ENCODE measurements at places on chromosomes 5 and 9.

- DNase-seq = no peak
Measured at GRCh38 chr5:17064241-17064640, 128.2 kb upstream of the MYO10 start.

GRCh38 chr5:119285070-119285916 lies 70.5 kb upstream of the TNFAIP8 start:
- no peak for DNase-seq

DNA sequence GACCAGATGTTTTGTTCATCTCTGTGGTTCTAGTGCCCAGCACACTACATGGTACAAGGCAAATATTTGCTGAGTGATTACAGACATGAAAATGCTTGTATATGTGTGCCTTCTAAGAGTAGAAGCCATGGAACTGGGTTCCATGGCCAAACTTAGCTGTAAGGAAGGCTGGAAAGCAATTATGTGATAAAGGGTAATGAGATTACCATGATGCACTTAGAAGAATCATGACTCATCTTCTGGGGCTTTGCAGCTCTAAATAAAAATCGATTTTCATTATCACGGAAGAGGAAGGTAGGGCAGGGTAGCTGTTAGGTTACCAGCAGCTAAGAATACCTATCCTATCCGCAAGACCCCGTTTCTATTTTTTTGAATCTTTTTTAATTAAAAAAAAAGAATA lies 28.0 kb downstream of the RFK start:
- DNase-seq = no peak

GRCh38 chr9:133484671-133485437 lies 6.0 kb upstream of the SLC2A6 start:
- DNase-seq = no peak

DNA sequence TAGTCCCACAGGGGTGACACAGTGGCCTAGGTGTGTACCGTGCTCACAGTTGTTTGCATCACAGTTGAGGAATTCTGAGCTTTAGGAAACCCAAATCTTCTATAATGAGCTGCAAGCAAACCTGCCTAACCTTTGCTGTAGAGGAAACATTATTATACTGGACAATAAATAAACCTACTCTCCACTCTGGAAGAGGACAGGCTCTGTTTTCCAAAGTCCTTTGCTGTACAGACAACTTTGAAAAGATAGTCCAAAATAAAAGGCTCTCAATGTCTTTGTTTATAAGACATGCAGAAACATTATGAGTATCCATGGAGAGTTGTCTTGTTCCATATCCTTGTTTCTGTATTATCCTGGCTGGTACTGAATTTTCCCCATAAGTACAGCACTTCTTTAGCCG lies 29.4 kb downstream of the ZNF131 start:
- no peak for DNase-seq

Measured in DMS79 treated with DMSO at 0.1 percent for 48 hours (cell line).